Progenitor cell of endocrine pancreas (in vitro differentiated cells): ENCODE measurements at places on chromosomes 6 and 20.

- DNase-seq, result no peak
These were observed 719.7 kb upstream of the MARCKS start for GRCh38 chr6:113137426-113137825.

GRCh38 chr6:34149452-34149810 lies 3.5 kb upstream of the GRM4 start:
- DNase-seq, result no peak

GRCh38 chr6:164694386-164694785 lies 615.0 kb downstream of the C6orf118 start:
- no peak for DNase-seq

DNA sequence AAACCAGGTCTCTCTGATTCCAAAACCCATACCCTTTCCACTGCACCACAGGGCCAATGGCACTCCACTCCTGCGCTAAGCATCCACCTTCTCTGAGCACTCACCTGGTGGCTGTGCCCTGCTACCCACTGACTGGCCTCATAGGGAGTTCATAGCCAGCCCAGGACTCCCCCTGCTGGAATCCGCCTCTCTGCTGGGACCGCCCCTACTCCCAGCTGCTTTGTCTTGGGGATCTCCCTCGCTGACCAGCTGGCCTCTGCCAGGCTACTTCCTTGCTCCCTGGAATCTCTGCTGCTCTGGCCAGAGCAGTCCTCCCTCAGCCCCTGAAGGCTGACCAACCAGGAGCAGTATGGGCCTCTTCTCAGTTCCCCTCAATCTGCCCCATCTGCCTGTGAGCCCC lies 129.7 kb downstream of the FAXC start:
- peak; percentile 26 for DNase-seq

DNA sequence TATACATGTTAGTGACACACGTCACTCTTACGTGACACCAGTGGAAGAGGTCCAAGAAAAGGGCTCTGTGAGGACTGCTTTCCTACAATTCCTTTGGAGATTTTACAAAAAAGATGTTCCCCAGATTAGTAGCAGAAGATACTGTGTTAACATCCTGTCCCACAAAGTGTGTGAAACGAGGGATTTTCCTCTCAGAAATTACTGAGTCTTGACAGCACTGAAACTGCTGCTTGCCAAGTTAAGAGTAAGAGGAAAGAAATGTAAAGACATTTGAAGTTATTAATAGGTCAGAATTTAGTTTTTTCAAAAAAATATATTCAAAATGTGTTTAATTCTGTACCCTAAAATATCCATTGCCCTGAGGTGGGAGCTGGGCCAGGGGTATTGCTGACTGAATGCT lies 58.8 kb upstream of the MAP7 start:
- no peak for DNase-seq

DNA sequence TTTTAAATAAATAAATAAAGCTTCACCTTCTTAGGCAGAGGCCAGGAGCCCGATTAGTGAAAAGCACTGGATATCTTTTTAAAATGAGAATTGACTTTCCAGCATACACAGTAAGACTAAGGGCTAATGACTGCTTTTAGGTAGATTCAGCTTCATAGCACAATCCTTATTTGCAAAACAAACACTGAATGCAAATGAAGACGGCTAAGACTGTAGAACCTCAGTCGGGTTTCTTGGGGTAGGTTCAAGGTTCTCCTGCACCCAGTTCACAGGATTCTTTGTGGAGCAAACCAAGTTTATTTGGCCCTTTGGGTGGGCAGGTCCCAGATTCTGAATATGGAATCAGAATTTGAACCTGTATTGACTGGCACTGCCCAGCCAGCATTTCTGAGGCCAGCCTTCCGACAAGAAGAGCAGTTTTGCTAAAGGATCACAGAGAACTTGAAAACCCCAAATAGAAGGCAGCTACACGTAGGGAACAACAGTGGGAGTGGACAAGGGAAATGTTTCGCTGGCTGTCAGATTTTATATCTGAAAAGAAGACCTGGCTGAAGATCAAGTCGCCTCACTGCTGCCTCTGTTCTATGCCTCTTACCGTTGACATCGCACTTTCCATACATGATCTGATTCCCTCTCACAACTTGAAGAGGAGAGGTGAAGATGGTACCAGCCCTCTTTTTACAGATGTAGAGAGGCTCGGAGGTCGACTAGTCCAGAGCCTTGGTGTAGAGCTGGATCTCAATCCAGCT lies 8.2 kb downstream of the TRERF1 start:
- no peak for DNase-seq

- DNase-seq, result no peak
These were observed 8.6 kb downstream of the BPIFB3 start for GRCh38 chr20:33062105-33062824.

DNA sequence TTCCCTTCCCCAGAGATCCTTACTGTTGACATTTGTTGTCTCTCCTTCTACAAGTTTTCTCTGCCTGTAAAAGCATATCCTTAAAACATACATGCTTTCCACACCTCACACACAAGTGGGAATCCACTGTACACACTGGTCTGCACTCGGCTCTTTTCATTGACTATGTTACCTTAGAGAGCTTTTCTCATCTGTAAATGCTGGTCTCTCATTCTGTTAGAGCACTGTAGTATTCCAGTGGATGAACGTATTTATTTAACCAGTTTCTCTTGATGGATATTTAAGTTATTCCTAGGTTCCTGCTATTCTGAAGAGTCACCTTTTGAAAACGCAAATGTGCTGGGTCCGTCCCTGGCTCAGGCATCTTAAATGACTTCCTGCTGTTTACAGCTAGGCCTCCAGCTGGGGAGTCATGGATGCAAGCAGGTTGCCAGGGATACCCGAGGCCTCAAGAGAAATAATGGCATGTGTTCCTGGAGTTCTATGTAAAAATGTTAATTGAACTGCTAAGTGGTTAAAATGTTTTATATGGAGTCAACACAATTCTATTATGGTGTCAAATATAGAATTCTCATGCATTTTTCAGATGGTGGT lies 61.1 kb upstream of the TGM3 start:
- DNase-seq, result no peak

DNA sequence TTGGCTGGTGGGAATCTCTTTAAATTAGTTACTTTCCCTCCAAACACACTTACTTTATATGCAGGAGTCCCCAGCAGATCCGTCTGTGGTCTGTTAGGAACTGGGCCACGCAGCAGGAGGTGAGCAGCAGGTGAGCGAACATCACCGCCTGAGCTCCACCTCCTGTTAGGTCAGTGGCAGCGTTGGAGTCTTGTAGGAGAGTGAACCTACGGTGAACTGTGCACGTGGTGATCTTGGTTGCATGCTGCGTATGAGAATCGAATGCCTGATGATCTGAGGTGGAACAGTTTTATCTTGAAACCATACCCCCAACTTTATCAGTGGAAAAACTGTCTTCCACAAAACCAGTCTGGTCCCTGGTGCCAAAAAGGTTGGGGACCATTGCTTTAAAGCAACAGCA lies 5.0 kb downstream of the SERPINB6 start:
- DNase-seq, result no peak

DNA sequence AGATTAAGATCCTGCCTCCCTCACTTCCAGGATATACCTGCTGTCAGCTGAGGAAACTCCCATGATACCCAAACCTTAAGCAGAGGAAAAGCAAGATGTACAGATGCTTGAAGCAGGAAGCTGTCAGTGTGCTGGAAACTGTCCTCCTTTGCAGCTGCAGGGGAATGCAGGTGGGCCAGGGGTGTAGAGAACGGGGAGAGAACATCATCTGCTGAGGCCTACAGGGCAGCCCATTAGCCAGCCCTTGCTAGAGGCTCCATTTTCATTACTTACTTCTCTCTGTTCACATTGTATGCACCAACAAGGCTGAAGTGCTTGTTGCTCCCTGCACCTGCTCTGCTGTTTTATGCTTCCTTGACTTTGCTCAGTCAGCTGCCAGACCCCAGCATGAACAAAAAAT lies 119.1 kb downstream of the PRND start:
- no peak for DNase-seq
